ENCODE measurements at places on chromosomes 6 and 20.

GRCh38 chr6:40558102-40558501, 29.1 kb downstream of the LRFN2 start:
- H3K27ac ChIP-seq = no peak overlapping the region
- DNase-seq = no peak
- H3K4me3 ChIP-seq = no peak overlapping the region
- H3K4me1 ChIP-seq = peaks cover 26% of the 10 kb centered on the region
- no peaks in the 10 kb centered on the region for H3K36me3 ChIP-seq
- peaks cover 5% of the 10 kb centered on the region for H3K27me3 ChIP-seq

GRCh38 chr20:57652606-57653545, 32.6 kb upstream of the ZBP1 start:
- peak; percentile 1 for DNase-seq
- peaks cover 39% of the 10 kb centered on the region for H3K36me3 ChIP-seq
- H3K4me1 ChIP-seq = peaks cover 5% of the 10 kb centered on the region
- H3K4me3 ChIP-seq = no peak overlapping the region
- peaks cover 11% of the 10 kb centered on the region for H3K27me3 ChIP-seq

DNA sequence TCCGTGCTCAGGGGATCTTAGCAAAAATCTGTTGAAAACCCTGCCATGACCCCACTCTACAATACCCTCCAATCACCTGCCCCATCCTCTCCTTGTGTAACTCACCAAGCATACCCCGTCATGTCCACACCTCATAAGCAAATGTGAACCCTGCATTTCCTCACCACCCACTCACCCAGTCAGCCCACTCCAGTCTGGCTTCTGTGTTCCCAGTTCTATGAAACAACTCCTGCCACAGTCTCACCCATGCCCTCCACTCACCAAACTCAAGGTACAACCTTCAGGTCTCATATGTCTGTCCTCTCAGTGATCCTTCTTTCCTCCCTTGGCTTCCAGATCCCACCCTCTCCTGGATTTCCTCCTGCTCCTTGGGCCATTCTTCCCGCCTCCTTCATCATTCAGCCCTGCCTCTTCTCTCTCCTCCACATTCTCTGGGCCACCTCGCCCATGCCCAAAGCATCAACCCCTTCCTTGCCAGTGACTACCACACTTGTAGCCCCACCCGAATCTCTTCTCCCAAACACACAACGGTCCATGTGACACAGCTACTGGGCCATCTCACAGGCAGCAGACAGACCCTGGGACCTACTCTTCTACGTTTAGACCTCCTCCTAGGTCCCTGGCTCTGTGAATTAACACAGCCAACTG, 8.8 kb downstream of the DDRGK1 start:
- no peak overlapping the region for H3K27ac ChIP-seq
- peaks cover 51% of the 10 kb centered on the region for H3K36me3 ChIP-seq
- peak overlapping the region; percentile 61 for H3K4me3 ChIP-seq
- H3K27me3 ChIP-seq = peaks cover 6% of the 10 kb centered on the region

- no peak within 1 kb of the TSS for H3K4me3 ChIP-seq
- peaks cover 2% of the 10 kb centered on the region for H3K4me1 ChIP-seq
- no peaks in the 10 kb centered on the region for H3K36me3 ChIP-seq
- H3K27me3 ChIP-seq = peaks cover 1% of the 10 kb centered on the region
These were observed at the start of gene FHL5 for GRCh38 chr6:96562886-96563285. TSS of gene FHL5 (plus strand) at chr6:96563128. CDS start at chr6:96603614, 40,486 bp downstream.

GRCh38 chr6:166005944-166006899, 161.4 kb downstream of the TBXT start:
- peaks cover 4% of the 10 kb centered on the region for H3K36me3 ChIP-seq
- peaks cover 32% of the 10 kb centered on the region for H3K27me3 ChIP-seq
- H3K4me1 ChIP-seq = peaks cover 21% of the 10 kb centered on the region
- DNase-seq = no peak

Measured in endothelial cell (in vitro differentiated cells).